Stimulated activated CD8-positive, alpha-beta memory T cell treated with anti-CD3 and anti-CD28 coated beads, Interleukin-4, amount 100 ng/mL, for 4 hours (primary cell): ENCODE measurements at places on chromosomes 2 and 18.

DNA sequence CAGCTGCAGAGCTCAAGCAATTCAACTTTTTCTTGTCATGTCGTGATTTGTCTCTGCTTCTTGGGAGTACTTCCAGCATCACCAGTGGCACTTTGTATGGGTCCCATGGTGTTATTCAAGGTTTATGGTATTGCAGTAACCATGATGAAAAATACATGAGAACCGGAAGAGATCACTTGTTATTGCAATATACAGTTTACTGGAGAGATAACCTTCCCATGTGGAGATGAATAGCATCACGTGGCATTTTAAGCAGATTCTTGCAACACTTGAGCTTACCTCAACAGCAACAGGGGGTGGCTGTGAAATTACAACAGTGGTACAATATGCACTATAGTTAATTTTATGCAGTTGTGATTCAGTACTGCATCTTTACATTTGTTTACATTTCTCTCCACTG lies 97.4 kb downstream of the APOB start:
- DNase-seq = no peak

- DNase-seq = no peak
Measured at GRCh38 chr2:172560721-172561120, 4.8 kb downstream of the PDK1 start.

GRCh38 chr2:241130316-241130715 lies 19.0 kb downstream of the PASK start:
- no peak for DNase-seq

DNA sequence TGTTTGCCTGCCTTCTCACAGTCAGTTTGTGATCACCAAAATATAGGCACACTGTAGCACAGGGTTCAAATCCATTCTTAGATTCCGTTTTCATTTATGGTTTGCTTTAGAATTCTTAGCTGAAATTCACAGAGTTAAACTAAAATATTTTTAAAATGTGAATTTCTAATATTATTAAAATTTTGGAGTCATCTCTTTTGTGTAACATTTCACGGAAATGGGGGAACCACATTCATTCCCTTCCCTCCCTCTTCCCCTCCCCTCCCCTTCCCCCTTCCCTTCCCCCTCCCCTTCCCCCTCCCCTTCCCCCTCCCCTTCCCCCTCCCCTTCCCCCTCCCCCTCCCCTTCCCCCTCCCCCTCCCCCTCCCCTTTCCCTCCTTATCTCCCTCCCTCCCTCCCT lies 11.4 kb upstream of the LDAH start:
- DNase-seq = no peak

- no peak for DNase-seq
Measured at GRCh38 chr18:50395093-50395492, 20.2 kb downstream of the SKA1 start.

DNA sequence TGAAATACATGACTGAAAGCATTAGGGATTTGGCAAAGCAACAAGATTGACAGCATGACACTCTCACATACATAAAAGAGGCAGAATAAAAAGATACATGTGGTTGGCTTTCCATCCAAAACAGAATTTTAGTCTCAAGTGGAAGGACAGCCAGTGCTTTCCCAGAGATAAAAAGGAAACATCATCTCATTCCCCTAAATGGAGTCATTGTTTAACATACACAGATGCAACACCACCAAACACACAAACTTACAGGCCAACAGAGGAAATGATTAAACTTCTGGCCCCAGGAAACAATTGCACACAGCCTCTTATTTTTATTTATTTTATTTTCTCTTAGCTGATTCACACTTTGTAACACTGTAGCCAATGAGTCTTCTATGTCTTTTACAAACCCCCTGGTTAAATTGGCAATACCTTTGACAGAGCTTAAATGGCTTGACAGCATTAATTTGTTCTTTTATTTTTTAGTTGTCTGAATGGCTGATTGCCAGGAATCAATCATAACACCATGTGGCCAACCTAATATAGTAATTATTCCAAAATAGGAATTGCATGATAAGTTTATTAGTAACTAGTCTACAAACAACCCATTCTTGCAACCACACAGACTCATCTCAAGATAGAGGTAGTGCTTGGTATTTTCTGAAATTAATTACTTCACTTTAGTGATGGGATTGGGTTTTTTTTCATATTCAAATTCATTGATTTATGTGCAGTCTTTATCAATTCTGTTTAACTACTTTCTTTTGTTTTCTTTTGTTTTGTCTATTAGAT lies 190.5 kb downstream of the RND3 start:
- no peak for DNase-seq
